Neural crest cell (in vitro differentiated cells): ENCODE measurements at places on chromosomes 2 and 18. TPM values are rescaled to one million over a fixed set of nuclear protein-coding genes. Genes with fewer than 3 reads are reported as not detected.

DNA sequence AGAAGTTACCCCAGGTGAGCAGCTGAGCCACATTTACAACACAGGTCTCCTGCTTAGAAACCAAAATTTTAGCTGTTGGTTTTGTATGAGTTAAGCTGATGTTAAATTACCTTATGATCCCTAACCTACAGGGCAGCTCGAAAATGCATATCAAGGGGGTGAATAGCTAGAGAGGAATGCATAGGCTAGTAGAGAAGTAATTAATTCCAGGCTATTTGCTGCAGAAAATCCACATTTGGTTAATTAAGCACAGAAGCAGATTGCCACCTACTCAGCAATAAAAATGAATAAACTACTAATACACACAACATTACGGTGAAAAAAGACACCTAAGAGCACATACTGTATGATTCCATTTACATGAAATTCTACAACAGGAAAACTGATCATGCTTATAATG lies 91.4 kb downstream of the OSBPL1A start:
- no peaks in the 10 kb centered on the region for H3K27me3 ChIP-seq
- no peak overlapping the region for H3K4me3 ChIP-seq
- peaks cover 31% of the 10 kb centered on the region for H3K36me3 ChIP-seq
- no peak overlapping the region for H3K27ac ChIP-seq

DNA sequence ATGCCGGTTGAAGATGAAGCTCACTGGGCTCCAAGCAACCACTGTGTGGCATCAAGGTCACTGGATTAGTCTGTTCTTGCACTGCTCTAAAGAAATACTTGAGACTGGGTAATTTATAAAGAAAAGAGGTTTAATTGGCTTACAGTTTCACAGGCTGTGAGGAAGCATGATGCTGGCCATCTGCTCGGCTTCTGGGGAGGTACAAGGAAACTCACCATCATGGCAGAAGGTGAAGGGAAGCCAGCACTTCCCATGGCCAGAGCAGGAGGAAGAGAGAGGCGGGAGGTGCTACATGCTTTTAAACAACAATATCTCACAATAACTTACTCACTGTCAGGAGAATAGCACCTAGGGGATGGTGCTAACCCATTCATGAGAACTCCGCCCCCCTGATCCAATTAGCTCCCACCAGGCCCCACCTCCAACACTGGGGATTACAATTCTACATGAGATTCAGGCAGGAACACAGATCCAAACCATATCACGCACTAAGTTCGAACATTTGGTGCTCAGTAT lies 109.7 kb upstream of the MGAT5 start:
- no peak for DNase-seq
- H3K27me3 ChIP-seq: no peaks in the 10 kb centered on the region
- no peak overlapping the region for H3K27ac ChIP-seq
- H3K36me3 ChIP-seq: no peaks in the 10 kb centered on the region
- H3K4me3 ChIP-seq: no peak overlapping the region
- peaks cover 17% of the 10 kb centered on the region for H3K4me1 ChIP-seq

DNA sequence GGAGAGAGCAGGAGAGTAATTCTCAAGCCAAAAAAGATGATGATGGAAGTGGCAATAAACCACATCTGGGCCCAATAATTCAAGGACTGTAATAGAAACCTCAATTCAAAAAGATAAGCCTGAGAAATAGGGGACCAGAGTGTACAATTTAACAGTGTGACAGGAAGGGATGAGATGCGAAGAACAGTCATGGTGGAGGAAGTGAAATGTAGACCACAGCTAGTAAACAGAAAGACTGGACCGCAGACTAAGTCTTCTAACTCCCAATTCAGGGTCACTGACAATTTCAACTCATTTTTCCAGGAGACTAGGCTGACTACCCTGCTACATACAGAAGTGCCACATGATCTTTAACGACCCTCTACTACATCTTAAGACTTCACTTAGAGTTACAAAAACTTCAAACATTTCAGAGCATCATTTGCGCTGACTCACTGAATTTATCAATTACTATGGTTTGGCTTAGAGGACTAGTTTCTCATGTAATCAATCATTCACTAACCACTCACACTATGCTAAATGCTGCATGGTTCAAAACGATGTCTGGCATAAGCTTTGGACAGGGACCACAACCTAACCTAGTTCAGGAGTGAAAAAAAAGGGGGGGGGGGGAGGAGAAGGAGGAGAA lies 9.0 kb downstream of the CUL3 start:
- H3K4me3 ChIP-seq: peak overlapping the region; percentile 1
- peak overlapping the region; percentile 23 for H3K27ac ChIP-seq
- DNase-seq: no peak
- H3K4me1 ChIP-seq: peaks cover 58% of the 10 kb centered on the region
- H3K36me3 ChIP-seq: no peaks in the 10 kb centered on the region

The ZNF512 gene
- total RNA-seq: 58.2 and 63.3 TPM in 2 replicates

- DNase-seq: no peak
- no peaks in the 10 kb centered on the region for H3K36me3 ChIP-seq
- H3K4me3 ChIP-seq: no peak overlapping the region
- no peak overlapping the region for H3K27ac ChIP-seq
- H3K4me1 ChIP-seq: peaks cover 7% of the 10 kb centered on the region
- H3K27me3 ChIP-seq: no peaks in the 10 kb centered on the region
Measured at GRCh38 chr2:10410001-10410822, 37.9 kb downstream of the ODC1 start.

The IGFBP5 gene
- 140 TPM in 2 replicates for total RNA-seq

The MROH2A gene
- total RNA-seq: not detected in 2 replicates

The SLC4A3 gene
- total RNA-seq: 10.0 and 11.4 TPM in 2 replicates

The GCG gene
- 0.27 TPM in 1 of 2 replicates, not detected in the other for total RNA-seq

The NCKAP5 gene
- total RNA-seq: 22.8 and 27.9 TPM in 2 replicates

DNA sequence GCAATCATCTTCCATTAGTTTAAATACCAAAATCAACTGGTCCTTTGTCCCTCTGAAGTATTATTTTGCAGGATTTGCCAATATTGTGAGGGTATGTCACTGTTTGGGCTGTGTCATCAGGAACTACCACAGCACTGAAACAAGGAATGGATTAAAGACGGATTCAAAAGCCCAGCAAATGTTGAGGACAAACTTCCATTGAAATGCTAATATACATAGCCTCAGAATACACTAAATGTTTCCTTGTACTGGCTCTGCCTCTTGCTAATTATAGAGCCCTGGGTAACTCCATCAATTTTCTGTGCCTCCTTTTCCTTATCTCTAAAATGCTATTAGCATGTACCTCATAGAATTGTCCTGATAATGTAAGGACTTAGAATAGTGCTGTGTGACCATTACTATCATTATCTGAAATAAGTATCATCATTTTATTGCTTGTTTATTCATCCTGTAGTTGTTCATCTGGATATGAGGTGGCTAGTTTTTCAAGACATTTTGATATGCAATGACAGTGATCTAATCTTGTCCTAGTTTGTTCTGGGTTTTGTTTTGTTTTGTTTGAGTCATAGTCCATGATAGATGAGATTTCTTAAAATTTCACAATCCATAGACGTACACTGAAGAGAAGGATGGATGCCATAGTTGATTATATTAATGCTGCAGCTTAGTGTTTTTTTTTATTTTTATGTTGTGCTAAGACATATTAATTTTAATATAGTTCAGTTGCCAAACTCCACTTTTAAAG lies 333.4 kb upstream of the KCNH7 start:
- H3K27me3 ChIP-seq: no peaks in the 10 kb centered on the region
- H3K36me3 ChIP-seq: no peaks in the 10 kb centered on the region
- H3K27ac ChIP-seq: no peak overlapping the region
- peaks cover 15% of the 10 kb centered on the region for H3K4me1 ChIP-seq
- H3K4me3 ChIP-seq: no peak overlapping the region

- H3K27me3 ChIP-seq: peaks cover 97% of the 10 kb centered on the region
- peak; percentile 26 for DNase-seq
- peaks cover 18% of the 10 kb centered on the region for H3K4me1 ChIP-seq
- H3K36me3 ChIP-seq: peaks cover 2% of the 10 kb centered on the region
- peak overlapping the region; percentile 84 for H3K4me3 ChIP-seq
Measured at GRCh38 chr2:118841828-118842461, 5.5 kb downstream of the EN1 start.
